Trophoblast cell (in vitro differentiated cells and primary cell): ENCODE measurements at places on chromosomes 11 and 22.
A peak's percentile ranks its signal among the peaks of the same experiment; 100 is the strongest.

DNA sequence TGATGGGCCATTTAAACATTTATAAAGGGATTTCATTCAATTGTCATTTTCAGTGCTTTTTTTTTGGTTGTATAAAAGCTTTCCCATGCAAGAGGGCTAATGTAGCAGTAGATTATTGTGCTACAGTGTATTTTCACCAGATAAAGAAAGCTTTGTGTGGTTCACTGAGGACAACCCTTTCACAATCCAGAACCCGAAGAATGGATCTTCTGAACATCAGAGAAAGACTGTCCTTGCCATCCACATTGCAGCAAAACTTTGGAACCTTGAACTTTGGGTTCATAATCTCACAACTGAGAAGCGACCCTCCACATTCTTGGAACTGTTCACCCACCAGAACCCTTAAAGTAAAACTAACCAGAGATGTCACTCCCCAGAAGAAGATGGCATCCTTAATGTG, 9.3 kb downstream of the APOBEC3H start:
- no peaks in the 10 kb centered on the region for H3K36me3 ChIP-seq
- no peak overlapping the region for H3K4me3 ChIP-seq
- H3K27ac ChIP-seq, result no peak overlapping the region
- peaks cover 7% of the 10 kb centered on the region for H3K4me1 ChIP-seq
- no peak for DNase-seq

DNA sequence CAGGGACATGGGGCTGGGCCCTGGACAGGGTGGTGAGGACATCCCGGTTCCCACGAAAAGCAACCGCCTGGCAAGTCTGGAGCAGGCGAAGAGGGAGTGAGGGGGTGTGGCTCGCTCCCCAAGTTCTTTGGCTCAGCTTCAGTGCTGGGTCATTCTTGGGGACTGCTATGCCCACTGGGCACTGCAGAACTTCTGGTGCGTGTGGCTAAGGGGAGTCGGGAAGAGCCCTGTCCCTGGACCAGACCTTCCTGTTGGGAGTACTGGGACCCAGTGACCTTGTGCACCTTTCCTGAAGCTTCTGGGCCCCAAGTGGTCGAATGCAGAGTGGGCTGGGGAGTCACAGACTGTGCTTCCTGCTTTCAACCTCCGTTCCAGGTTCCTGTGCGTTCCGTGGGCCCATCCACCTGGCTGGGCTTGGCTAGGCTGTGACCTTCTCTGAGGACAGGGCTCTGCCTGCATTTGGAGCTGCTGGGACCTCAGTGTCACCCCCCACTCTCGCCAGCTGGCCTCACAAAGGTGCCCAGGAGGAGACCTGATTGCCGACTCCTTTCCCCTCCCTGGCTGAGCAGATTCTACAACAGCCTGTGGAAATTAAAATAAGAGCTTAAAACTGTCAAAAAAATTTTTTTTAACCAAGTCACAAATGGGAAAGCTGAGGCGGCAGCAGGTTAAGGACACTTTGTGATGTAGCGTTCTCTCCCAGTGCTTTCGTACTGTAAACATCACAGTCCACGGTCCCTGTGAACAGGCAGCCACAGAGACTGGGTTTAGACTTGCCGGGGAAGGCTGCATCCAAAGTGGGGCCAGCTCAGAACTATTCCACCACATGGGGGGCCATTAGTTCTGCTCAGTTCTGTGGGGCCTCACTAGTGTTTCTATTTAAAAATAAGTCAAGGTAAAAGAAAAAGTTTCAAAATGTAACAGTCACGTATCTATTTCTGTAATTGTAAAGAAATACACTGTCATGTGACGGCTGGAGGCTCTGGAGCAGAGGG, 63.8 kb upstream of the WNT7B start:
- peaks cover 13% of the 10 kb centered on the region for H3K4me1 ChIP-seq
- H3K27ac ChIP-seq, result no peak overlapping the region
- DNase-seq, result no peak
- no peaks in the 10 kb centered on the region for H3K36me3 ChIP-seq
- H3K27me3 ChIP-seq, result peaks cover 17% of the 10 kb centered on the region
- no peak overlapping the region for H3K4me3 ChIP-seq

- no peak for DNase-seq
- H3K4me3 ChIP-seq, result no peak overlapping the region
- H3K4me1 ChIP-seq, result peaks cover 15% of the 10 kb centered on the region
- H3K27ac ChIP-seq, result no peak overlapping the region
Observed at GRCh38 chr11:128289048-128289447, 298.3 kb downstream of the ETS1 start.

DNA sequence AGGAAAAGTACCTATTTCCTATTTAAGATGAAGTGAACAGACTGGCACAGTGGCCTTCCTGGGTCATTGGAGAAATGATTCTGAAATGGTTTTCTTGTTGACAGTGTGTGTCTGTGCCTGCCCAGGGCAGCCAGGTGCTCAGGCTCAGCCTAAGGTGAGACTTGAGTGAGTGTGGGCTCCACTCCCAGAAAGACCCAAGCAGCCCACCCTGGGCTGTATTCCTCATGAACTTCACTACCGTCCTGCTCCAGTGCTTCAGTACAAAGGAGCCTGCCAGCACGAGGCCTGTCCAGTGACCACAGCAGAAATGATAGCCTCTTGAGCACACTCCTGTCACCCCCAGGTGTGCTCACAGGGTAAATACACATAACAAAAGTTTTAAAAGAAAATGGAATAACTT, 49.5 kb downstream of the GAB4 start:
- no peak for DNase-seq
- H3K36me3 ChIP-seq, result no peaks in the 10 kb centered on the region
- H3K27ac ChIP-seq, result no peak overlapping the region
- no peak overlapping the region for H3K4me3 ChIP-seq
- H3K4me1 ChIP-seq, result no peaks in the 10 kb centered on the region

GRCh38 chr11:107928767-107929507, 689 bp downstream of the RAB39A start:
- DNase-seq, result peak; percentile 33
- H3K4me1 ChIP-seq, result peaks cover 6% of the 10 kb centered on the region
- H3K4me3 ChIP-seq, result peak overlapping the region; percentile 87
- H3K27ac ChIP-seq, result no peak overlapping the region

DNA sequence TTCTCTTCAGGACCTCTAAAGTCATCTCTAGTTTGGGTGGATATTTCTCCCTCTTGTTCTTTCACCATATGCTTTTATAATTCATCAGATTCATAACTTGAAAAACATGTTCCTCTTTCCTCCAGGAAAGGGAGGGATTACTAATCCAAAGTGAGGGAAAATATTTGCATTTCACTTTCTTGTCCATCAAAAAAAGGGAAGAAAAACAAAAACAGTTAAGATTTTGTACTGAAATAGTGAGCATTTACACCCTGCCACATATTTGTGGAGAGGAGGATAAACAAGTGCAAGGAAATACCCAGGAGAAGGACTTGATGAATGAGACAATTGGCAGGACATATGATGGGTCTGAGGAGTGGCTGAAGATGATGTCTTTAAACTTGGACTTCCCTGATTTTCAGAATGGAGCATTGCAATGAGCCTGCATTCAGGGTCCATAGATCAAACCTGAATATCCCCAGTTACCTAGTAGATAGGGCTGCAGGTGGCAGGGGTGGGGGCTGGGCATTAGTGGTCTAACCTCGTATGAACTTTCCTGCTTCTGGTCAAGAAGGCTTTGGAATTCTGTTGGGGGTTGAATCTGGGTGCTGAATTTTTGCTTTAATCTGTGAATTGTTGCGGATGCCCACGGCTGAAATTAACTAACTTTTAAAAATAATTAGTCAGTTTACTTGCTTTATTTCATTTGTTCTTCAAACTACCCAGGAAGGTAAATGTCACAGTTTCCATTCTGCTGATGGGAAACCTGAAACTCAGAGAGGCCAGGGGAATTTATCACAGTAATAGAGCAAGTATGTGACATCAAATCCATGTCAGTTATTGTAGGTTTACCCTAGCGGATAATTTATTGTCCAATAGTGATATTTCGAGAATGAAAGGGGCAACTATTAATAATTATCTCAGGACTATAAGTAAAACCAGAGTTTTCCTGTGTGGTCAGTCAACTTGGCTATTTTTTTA, 36.9 kb upstream of the TMEM123 start:
- no peaks in the 10 kb centered on the region for H3K27me3 ChIP-seq
- no peaks in the 10 kb centered on the region for H3K36me3 ChIP-seq
- DNase-seq, result no peak
- no peaks in the 10 kb centered on the region for H3K4me1 ChIP-seq

GRCh38 chr11:43747130-43747802, 66.7 kb downstream of the HSD17B12 start:
- no peak overlapping the region for H3K4me3 ChIP-seq
- H3K36me3 ChIP-seq, result peaks cover 2% of the 10 kb centered on the region
- DNase-seq, result peak; percentile 63
- H3K4me1 ChIP-seq, result peaks cover 5% of the 10 kb centered on the region
- peak overlapping the region; percentile 35 for H3K27ac ChIP-seq
- no peaks in the 10 kb centered on the region for H3K27me3 ChIP-seq

DNA sequence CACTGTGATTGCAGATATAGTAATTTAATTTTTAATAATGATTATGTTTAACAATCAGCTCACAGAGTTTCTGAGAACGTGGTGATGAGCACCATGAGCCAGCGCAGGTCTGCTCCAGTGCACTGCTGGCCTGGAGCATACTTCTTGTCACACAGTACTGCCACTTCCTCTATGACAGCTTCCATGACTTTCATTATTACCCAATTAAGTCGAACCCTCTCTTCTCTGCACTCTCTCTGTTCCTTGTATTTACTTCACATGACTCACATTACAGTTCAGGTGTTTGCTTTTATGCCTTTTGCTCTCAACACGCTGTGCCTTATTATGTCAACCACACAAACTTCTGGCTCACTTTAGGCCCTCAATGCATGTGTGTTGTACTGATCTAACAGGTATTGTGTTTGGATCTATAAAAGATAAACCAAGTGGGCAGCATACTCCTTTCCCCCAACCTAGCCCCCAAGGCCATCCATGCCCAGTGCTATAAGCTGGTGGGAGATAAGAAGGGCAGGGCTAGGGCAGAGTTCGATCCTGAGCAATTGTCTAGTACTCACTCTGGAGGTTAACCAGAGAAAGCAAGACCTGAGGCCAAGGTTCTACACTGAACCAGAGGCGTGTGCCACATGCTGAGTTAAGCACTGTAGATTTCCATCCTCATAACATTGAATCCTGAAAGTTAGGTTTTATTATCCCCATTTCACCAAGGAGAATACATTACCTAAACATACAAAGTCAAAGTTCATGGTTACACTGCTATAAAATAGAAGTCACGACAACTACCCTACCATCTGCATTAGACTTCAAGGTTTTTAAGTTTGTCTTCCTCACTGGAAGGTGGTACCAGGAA, 356.5 kb downstream of the INSC start:
- no peaks in the 10 kb centered on the region for H3K36me3 ChIP-seq
- peaks cover 2% of the 10 kb centered on the region for H3K4me1 ChIP-seq
- no peak overlapping the region for H3K27ac ChIP-seq
- no peak for DNase-seq
- no peaks in the 10 kb centered on the region for H3K27me3 ChIP-seq

GRCh38 chr11:124277804-124278203, 21.6 kb downstream of the OR8G5 start:
- no peak overlapping the region for H3K27ac ChIP-seq
- no peak overlapping the region for H3K4me3 ChIP-seq
- no peaks in the 10 kb centered on the region for H3K4me1 ChIP-seq

GRCh38 chr11:131816051-131816450, 445.6 kb downstream of the NTM start:
- no peak for DNase-seq
- H3K4me1 ChIP-seq, result no peaks in the 10 kb centered on the region
- no peaks in the 10 kb centered on the region for H3K36me3 ChIP-seq
- no peak overlapping the region for H3K27ac ChIP-seq
- H3K27me3 ChIP-seq, result no peaks in the 10 kb centered on the region

DNA sequence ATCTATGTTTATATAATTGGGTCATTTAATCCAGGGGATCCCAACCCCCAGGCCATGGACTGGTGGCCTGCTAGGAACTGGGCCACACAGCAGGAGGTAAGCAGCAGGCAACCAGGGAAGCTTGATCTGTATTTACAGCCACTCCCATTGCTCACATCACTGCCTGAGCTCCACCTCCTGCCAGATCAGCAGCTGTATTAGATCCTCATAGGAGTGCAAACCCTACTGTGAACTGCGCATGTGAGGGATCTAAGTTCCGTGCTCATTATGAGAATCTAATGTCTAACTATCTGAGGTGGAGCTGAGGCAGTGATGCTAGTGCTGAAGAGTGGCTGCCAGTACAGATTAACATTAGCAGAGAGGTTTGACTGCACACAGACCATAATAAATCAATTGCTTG, 32.8 kb downstream of the MS4A2 start:
- H3K27ac ChIP-seq, result no peak overlapping the region
- H3K4me3 ChIP-seq, result no peak overlapping the region
- H3K4me1 ChIP-seq, result peaks cover 5% of the 10 kb centered on the region
- no peaks in the 10 kb centered on the region for H3K36me3 ChIP-seq

GRCh38 chr11:119484741-119485605, 62.0 kb upstream of the THY1 start:
- H3K36me3 ChIP-seq, result no peaks in the 10 kb centered on the region
- H3K4me1 ChIP-seq, result no peaks in the 10 kb centered on the region
- no peak overlapping the region for H3K4me3 ChIP-seq
- DNase-seq, result peak; percentile 87

DNA sequence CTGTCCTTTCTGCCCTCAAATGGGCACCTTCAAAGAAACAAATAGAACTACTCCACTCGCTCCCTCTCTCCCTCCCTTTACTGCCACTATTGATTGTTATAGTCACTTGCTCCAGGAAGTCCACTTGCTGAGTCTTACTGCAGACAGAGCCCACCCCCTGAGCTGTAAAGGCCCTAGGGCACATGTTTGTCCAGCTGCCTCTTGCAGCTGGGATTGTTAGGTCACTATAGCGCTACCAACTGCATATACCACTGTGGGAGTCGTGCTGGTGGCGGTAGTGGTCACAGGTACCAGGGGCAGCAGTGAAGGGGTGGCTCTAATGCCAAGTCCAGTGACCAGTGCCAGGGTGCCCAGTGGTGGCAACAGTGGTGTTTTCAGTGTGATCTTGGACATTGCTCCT, 4.4 kb upstream of the SREBF2 start:
- H3K27me3 ChIP-seq, result no peaks in the 10 kb centered on the region

GRCh38 chr11:1077417-1078119, 2.9 kb downstream of the MUC2 start:
- H3K36me3 ChIP-seq, result no peaks in the 10 kb centered on the region
- DNase-seq, result no peak
- no peak overlapping the region for H3K27ac ChIP-seq
- no peak overlapping the region for H3K4me3 ChIP-seq

DNA sequence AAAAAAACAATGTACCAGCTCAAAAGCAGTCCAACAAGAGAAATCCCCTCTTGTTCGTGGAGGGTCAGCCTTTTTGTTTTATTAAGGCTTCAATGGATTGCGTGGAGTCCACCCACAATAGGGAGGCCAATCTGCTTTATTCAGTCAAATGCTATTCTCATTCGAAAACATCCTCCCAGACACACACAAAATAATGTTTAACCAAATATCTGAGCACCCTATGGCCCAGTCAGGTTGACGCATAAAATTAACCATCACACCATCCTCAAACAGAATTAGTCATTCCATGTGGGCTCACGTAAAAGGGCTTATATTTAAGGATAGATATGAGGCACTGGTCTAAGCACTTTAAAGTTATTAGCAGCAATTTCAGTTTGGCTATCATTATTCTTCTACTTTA, 58.9 kb upstream of the DEUP1 start:
- no peaks in the 10 kb centered on the region for H3K27me3 ChIP-seq
- H3K4me3 ChIP-seq, result no peak overlapping the region
- no peaks in the 10 kb centered on the region for H3K36me3 ChIP-seq
- no peak for DNase-seq
- H3K27ac ChIP-seq, result no peak overlapping the region
- no peaks in the 10 kb centered on the region for H3K4me1 ChIP-seq

GRCh38 chr11:116989184-116989583, 109.0 kb downstream of the SIK3 start:
- H3K27me3 ChIP-seq, result no peaks in the 10 kb centered on the region
- H3K27ac ChIP-seq, result no peak overlapping the region
- H3K4me3 ChIP-seq, result no peak overlapping the region
- H3K4me1 ChIP-seq, result peaks cover 2% of the 10 kb centered on the region
